RKO (cell line): ENCODE measurements at places on chromosomes 7 and 10.

DNA sequence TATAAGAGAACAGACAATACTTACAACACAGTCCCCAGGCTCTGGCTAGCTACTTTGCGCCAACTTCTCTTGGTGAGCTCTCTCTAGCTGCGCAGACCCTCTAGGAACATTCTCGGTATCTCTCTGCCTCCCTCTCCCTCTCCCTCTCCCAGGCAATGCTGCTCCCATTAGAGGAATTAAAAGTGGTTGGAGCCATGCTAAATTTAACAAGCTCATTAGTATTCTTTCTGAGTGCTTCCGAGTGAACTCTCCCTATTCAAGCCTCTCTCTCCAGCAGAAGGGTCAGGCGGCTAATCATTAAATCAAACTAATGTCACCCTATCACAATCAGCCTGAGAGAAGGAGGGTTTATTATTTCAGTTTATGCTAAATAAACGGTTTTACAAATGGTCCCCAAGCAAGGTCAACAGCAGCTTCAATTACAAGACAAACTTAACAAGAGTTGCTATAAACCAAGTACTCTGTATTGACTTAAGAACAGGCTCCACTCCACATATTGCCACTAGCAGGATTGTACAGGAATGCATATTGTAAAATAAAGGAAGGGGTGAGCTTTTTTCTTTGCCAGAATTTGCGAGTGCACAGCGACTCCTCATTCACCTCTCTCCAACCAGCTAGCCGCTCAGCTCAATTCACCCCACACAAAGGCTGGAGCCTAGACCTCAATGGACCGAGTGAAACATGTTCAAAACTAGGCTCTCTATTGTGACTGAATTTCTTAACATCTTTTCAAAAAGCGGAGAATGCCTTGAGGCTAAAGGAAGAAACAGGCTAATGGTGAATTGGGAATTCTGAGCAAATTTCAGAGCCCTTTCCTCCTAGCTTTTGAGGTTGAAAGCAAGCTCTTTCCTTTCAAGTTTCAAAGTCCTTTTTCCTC is 84.4 kb downstream of the GLI3 start:
- no peak for DNase-seq

DNA sequence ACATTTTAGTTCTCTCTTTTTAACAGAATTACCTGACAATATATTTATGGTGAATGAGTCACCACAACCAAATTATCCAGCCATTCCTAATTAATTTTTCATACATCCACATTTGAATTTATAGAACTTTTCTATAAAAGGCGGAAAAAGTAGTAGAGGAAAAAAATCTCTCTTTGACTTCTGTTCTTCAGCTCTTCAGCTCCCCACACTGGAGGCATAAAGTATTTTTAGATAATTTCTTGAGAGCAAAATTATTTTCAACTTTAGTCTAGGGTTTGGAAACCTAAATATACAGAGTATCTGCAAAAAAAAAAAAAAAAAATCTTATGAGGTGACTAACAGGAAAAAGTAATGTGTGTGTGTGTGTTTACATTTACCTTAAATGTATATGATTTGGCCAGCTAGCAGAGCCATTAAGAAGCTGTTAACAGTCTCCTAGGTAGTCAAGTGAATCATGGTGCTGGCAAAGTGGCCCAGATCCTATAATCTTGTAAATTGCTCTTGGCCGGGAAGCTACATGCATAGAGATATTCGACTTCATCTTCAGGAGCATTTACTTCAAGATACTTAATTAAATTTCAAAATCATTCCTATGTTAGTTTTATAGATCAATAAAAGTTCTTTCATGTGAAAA is 383.1 kb upstream of the STEAP1 start:
- DNase-seq, result no peak

DNA sequence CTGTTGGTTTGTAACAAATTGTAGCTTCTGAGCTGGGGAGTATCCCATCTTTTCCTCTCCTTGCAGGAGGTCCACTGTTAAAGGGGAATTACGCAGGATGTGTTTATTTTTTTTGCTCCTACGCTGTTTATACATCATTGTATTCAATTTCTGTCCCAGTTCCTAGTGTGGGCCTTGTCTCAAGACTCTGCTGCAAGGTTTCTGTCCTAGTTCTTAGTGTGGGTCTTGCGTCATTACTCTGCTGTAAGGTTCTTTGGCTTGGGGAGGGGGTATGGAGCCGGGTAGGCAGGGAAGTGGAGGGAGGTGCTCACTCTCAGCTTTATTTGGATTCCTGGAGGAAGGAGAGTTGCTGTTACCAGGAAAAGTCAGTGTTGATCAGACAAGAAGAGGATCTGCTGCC is 64.0 kb upstream of the TRIM8 start:
- no peak for DNase-seq

DNA sequence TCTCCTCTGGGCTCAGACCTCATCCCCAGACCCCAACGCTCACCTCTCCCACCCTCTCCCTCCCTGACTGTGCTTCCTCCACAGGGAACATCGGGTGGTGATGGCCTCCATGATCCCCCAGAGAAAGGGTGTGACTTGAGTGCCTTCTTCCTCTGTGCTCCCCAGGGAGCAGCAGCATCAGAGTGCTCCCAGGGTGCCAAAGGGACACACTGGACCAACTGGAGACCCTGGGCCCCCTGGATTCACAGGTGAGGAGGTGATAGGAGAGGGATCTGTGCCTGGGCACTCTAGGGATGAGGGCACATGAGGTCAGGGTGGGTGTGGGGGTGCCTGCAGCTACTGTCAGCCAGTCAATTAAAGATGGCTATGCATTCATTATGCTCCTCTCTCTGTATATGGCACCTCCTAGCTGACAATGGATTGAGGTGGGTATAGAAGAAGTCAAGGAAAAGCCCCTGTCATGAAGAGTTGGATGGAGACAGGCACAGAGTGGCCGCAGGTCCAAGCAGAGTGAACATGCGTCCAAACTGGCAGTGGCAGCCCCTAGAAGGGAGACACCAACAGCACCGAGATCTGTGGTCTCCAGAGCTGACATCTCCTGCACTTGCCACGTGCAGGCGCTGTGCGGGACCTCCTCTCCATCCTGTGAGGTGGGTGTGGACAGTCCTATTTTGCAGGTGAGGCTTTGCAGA is 15.5 kb upstream of the VOPP1 start:
- no peak for DNase-seq

- no peak for DNase-seq
Measured at GRCh38 chr10:74118804-74119203, 31.8 kb downstream of the AP3M1 start.
